ENCODE measurements at places on chromosomes 7 and 10.

DNA sequence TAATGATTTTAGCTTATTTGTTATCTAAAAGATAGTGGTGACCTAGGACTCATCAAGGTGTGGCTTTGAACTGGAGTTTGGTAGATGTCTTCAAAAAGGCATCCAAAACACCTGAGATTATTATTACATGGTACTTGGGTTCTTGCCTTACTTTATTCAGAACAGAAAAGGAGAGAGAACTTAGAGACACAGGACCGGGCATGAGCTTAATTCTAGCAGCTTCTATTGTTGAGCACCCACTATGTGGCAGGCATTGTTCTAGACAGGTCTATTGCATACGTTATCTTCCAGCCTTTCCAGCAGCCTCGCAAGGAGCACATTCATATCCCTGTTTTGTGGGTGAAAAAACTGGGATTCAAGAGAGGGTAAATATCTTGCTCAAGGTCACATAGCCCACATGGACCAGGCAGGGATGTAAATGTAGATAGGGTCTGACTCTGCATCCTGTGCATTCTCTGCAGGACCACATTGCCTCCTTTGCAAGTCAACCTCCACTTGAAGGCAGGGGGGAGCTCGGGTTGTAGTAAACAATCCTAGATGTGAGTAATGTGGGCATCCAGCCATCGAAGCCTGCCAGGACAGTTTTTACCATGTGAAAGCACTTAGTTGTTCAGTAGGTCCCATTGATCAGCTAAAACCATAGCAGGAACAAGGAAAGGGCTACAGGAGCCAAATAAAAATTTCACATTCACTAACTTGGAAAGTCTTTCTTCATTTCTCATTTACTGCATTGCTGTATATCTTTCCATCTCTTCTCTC, 551.4 kb downstream of the LRMDA start:
- DNase-seq, result no peak

- no peak for DNase-seq
Observed at GRCh38 chr7:1567049-1567771, 2.6 kb downstream of the PSMG3 start.

GRCh38 chr10:106387063-106387462, 777.4 kb downstream of the SORCS1 start:
- DNase-seq, result no peak

DNA sequence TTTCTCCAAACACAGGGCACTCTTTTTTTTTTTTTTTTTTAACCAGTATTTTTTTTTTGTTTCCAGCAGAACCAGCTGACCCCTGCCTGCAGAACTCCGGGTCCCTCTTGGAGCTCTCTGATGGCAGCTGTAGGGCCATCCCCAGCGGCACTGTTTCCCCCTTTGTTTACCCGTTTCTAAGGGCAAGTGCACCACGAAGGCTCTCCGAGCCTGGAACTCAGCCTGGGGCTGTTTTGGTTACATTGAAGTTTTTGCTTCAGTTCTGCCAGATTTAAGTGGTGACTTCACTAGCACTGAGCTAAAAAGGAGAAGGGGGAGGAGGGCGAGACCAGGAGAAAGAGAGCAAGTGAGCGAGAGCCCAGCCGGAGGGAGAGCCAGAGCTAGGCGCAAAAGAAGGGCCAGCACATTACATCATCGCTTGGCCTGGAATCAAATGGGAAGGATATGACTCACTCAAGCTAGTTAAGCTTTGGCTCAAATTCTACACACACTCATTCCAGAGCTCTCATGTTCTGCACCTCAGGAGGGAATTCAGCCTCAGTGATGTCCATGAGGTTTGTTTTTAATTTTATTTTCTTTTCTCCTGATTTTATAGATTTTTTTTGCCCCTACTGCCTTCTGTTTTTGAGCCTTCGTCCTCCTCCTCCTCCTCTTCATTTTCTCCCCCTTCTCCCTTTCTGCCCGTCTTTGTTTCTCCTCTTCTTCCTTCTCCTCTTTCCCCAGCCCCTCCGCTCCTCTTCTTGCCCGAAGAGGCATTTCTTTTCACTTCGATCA, 272.3 kb downstream of the TRIL start:
- DNase-seq, result peak; percentile 2

DNA sequence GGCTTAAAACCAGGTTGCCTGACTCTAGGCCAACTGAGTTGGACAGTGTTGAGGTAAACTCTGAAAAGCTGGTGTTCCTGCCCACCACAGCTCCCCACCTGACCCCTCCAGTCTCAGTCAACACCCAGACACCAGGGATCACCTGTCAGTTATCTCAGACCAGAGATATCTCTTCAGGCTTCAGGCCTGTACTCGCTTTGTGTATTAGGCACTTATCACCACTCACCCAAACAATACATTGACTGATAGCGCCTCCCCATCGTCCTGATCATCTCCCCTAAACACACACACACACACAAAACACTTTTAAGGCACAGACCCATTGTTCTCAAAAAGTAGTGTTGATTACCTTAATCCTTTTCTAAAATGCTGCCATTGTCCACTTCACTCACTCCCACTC, 111.5 kb downstream of the PLCE1 start:
- no peak for DNase-seq

DNA sequence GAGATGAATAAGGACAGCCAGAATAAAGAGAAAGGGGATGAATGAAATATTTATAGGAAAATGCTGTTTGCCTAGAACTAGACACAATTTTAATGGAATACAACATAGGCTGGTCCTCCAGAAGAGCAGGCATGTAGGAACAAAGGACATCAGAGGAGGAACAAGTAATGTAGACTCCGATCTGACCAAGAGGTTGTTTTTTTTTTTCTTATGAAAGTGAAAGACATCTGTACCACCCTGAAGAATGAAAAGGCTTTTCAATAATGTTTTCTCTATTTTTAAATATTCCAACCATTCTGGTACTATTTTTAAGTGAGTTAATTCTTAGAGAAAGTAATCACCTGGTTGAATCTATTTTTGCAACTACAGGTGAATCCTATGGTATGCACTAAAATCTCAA, 136.9 kb upstream of the PTN start:
- DNase-seq, result no peak

- no peak for DNase-seq
Observed at GRCh38 chr10:103109821-103110220, 83.3 kb downstream of the NT5C2 start.

GRCh38 chr10:113732160-113732881, 19.2 kb upstream of the PLEKHS1 start:
- no peak for DNase-seq

DNA sequence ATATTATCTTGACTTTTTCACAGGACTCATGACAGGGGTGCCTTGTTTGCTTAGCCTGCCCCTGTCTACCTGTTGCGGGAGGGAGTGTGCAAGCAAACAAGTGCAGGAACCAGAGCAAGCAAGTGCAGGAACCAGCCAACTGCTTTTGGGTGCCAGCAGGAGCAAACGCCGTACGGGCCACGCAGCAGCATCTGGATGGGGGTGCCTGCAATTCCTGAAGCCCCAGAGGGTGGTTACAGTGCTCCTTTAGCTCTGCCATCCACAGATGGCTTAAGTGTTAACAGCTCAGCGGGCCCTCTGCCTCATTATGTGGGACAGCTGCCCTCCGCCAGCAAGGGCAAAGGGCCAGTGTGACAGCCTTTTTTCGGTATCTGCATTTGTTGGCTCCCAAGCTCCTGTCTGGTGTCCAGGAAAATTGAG, 83.5 kb downstream of the MICU1 start:
- DNase-seq, result no peak

- no peak for DNase-seq
Observed at GRCh38 chr7:28270536-28270935, 89.9 kb upstream of the JAZF1 start.

- no peak for DNase-seq
Observed at GRCh38 chr7:40822861-40823260, 688.1 kb downstream of the SUGCT start.

GRCh38 chr7:286266-286665, 3.7 kb upstream of the FOXL3 start:
- DNase-seq, result no peak

- DNase-seq, result no peak
Observed at GRCh38 chr10:47366181-47366631, 17.9 kb downstream of the ZNF488 start.

GRCh38 chr7:48274662-48275061, 103.4 kb downstream of the ABCA13 start:
- DNase-seq, result no peak

DNA sequence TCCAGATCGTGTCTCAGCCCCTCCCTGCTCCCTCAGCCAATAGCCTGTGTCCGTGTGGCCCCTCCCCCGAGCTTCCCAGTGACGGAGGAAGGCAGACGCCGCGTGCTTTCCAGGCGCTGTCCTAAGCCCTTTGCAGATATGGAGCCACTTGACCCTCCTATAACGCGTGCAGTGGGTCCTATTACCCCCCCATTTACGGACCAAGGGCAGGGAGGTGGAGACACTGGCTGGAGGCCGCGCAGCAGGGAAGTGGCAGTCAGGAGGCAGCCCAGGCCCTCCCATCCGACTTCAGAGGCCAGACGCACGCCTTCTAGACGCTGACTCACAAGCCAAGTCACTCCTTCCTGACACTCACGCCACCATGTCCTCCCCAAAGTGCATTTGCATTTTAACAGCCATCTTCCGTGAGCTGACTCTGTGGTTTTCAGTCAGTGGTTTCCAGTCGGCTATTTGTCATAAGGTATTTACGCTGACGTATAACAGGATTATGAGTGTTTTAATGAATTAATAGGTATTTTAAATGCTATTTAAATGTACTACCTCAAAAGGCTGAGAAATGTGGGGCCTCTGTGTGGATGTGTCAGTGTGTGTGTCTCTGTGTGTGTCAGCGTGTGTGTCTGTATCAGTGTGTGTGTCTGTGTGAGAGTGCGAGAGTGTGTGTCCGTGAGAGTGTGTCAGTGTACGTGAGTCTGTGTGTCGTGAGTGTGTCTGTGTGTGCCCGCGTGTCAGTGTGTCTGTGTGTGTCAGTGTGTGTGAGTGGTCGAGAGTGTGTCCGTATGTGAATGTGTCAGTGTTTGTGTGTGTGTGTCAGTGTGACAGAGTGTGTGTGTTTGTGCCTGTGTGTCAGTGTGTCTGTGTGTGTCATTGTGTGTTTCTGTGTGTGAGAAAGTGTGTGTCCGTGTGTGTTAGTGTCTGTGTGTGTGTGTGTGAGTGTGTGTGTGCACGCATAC, 92.0 kb upstream of the INSIG1 start:
- DNase-seq, result peak; percentile 91

DNA sequence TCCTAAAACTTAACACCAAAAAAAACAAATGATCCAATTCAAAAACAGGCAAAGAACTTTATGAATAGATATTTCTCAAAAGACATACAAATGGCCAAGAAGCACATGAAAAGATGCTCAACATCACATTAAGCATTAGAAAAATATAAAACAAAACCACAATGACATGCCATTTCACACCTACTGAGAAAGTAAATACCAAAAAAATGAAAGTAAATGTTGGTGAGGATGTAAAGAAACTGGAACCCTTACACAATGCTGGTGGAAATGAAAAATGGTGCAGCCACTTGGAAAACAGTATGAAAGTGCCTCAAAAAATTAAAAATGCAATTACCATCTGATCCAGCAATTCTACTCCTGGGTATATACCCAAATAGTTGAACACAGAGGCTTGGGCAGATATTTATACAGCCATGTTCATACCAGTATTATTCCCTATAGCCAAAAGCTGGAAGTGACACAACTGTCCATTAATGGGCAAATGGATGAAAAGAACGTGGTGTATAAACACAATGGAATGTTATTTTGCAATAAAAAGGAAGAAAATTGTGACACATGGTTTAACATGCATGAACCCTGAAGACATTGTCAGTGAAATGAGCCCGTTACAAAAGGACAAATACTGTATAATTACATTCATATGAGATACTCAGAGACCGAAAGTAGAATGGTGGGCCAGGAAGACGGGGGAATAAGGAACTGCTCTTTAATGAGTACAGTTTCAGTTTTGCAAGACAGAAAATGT, 89.0 kb downstream of the JMJD1C start:
- no peak for DNase-seq

GRCh38 chr7:131061818-131062217, 265.9 kb upstream of the MKLN1 start:
- DNase-seq, result no peak

- DNase-seq, result no peak
Observed at GRCh38 chr7:34486371-34486770, 171.6 kb upstream of the NPSR1 start.

- no peak for DNase-seq
Observed at GRCh38 chr7:156334636-156335035, 305.9 kb upstream of the RNF32 start.

GRCh38 chr10:75845176-75845947, 413.9 kb downstream of the LRMDA start:
- DNase-seq, result no peak

- peak; percentile 59 for DNase-seq
Observed at GRCh38 chr7:43648473-43649406, 65.8 kb downstream of the STK17A start.

- DNase-seq, result peak; percentile 14
Observed at GRCh38 chr7:1666823-1667565, 3.1 kb upstream of the ELFN1 start.

DNA sequence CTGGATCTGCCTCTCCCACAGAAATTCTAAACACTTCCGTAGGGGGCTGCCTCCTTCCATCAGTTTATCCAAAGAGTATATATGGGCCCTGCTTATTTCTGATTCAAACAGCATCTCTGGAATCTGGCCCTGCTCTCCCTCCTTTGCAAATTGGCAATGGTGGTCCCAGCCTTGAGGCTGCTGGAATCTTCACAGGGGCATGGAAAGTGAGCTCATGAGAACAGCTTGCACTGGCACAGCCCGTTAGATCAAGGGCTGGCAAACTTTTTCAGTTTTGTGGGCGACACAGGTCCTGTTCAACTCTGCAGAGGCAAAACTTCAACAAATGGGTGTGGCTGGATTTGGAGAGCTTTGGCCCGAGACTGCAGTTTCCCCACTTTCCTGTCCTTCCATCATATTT, 526.9 kb downstream of the KCNMA1 start:
- DNase-seq, result no peak

DNA sequence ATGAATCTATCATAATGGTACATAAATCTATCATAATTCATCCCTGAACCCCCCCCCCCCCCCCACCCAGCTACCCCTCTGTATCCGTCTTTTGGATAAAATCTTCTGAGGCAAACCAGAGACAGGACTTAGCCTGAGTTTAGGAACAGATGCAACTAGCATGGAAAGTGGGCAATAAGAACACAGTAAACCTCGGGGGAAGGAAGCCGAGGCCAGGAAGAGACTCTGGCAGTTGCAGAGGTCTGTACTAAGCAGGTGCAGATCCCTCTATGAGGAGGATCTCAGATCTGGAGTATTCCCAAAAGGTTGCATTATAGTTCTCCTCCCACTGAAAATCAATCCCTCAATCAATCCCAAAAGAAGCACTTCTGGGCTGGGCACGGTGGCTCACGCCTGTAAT, 87.2 kb downstream of the EBF3 start:
- DNase-seq, result no peak

DNA sequence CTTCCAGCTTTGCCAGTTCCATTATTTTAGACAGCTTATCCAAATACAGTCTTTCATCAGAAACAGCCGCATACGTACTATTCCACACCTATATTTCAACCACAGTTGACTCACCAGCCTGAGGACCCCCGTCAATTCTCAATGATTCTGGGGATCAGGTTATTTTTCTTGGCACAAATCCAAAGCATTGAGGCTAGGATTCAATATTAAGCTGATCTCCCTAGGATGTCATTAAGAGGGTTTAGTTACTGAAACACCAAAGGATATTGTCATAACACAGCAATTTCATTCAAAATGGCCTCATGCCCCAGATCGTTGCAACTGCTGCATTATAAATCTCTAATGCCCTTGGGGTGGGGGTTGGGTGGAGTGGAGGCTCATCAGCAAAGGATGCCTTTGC, 214.6 kb downstream of the PTEN start:
- DNase-seq, result no peak
